ENCODE measurements at places on chromosomes 7 and 10. TPM values are rescaled to one million over a fixed set of nuclear protein-coding genes. Genes with fewer than 3 reads are reported as not detected.

SLC16A12 gene
- total RNA-seq: 25.8 TPM

GTPBP10 gene
- total RNA-seq: 48.1 TPM

COL13A1 gene
- total RNA-seq: 1.1 TPM

SORCS3 gene
- total RNA-seq: 1.8 TPM

AGBL3 gene
- total RNA-seq: 1.3 TPM

GLRX3 gene
- 34.5 TPM for total RNA-seq

TUBB8 gene
- total RNA-seq: not detected

STN1 gene
- total RNA-seq: 26.7 TPM

MLXIPL gene
- total RNA-seq: 16.2 TPM

VWA2 gene
- 1.6 TPM for total RNA-seq

C10orf67 gene
- 0.44 TPM for total RNA-seq

DGKI gene
- 2.7 TPM for total RNA-seq

FAM185A gene
- total RNA-seq: 18.0 TPM

AOAH gene
- 7.5 TPM for total RNA-seq

HTR5A gene
- total RNA-seq: not detected
